IMR-90 (cell line): ENCODE measurements at places on chromosomes 6 and 20.
A peak's percentile ranks its signal among the peaks of the same experiment; 100 is the strongest.

- no peak for DNase-seq
These were observed 37.7 kb downstream of the MDFI start for GRCh38 chr6:41675992-41676391.

- no peak for DNase-seq
These were observed 998.0 kb upstream of the GJE1 start for GRCh38 chr6:141134723-141135122.

DNA sequence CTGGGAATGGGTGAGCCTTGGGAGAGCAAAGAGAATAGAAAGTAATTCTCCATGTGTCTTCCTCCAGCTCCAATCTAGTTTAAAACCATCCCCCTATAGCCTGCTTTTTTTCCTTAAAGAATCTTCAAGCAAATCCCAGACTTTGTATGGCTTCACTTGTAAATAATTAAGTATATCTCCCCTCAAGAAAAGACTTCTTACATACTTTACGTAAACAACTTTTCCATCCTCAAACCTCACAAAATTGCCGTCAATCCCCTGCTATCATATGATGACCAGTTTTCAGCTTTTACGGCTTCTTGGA is 88.5 kb upstream of the PHACTR3 start:
- DNase-seq = no peak

DNA sequence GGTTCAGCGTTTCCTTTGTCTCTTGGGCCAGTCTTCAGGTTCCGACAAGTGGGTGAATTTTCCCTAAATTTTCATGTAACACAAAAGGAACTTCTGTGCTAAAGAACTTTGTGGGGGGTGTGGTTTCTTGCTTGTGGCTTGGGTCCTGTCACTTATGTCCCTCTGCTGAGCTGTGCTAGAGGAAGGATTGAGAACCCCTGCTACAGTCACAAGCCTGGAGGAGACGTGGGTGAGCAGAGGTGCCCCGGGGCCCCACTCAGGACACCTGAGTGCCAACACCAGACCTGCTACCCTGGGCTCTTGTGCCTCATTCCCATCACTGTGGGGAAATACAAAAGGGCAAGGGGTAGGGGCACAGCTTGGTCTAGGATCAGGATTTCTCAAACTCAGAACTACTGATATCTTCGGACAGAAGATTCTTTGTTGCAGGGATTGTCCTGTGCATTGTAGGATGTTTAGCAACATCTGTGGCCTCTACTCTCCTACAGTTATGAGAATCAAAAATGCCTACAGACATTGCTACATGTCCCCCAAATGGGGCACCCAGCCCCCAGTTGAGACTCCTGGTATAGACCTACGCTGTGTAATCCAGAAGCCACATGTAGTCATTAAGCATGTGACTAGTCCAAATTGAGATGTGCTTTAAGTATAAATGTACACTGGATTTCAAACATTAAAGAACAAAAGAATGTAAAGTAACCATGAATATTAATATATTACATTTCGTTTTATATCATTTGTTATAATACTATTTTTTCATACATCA is 128.7 kb downstream of the LY86 start:
- DNase-seq = no peak

DNA sequence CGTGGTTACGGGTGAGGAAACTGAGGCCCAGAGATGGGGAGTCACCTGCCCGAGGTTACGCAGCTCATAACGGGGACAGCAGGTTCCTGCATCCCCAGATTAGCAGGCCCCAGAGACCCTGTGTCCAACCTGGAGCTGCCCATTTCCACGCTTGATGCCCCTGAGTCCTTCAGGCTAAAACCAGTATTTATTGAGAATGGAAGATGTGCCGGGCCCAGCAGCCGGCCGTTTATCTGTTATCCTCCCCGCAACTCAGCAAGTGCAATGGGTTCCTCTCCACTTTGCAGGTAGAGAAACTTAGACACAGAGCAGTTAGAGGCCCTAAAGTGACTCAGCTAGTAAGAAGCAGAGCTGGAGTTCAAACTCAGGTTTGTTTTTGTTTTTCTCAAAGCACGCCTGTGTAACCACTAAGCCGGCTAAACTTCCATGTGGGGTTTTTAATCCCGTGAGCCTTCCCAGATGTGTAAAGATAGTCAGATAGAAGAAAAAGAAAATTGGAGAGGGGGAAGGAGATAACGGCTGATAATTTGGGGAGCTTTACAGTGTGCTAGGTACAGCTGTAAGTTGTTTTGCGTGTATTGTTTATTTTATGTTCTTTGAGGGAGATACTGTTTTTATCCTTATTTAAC is 775 bp downstream of the PFDN4 start:
- peak; percentile 63 for DNase-seq

DNA sequence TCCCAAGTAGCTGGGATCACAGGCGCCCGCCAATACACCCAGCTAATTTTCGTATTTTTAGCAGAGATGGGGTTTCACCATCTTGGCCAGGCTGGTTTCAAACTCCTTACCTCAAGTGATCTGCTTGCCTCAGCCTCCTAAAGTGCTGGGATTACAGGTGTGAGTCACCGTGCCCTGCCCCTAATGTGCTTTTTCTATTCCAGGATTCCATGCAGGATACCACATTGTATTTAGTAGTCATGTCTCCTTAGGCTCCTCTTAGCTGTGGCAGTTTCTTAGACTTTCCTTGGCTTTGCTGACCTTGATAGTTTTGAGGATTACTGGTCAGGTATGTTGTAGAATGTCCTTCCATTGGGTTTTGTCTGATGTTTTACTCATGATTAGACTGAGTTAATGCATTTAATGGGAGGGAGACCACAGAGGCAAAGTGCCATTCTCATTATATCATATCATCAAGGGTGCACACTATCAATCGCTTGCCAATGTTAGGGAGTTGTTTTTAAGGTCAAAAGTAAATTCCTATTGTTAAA is 39.6 kb upstream of the TNFAIP3 start:
- DNase-seq = no peak

GRCh38 chr6:131281471-131282270 is 146.4 kb downstream of the AKAP7 start:
- DNase-seq = peak; percentile 17

GRCh38 chr20:52972190-52972937 is at the start of gene TSHZ2:
TSHZ2 (plus strand) TSS chr20:52972358; CDS start chr20:52973294, 936 bp downstream.
- peak; percentile 1 for DNase-seq

GRCh38 chr6:3501826-3502500 is 45.1 kb upstream of the SLC22A23 start:
- no peak for DNase-seq

GRCh38 chr6:108836061-108836460 is 12.2 kb upstream of the ARMC2 start:
- DNase-seq = peak; percentile 86

DNA sequence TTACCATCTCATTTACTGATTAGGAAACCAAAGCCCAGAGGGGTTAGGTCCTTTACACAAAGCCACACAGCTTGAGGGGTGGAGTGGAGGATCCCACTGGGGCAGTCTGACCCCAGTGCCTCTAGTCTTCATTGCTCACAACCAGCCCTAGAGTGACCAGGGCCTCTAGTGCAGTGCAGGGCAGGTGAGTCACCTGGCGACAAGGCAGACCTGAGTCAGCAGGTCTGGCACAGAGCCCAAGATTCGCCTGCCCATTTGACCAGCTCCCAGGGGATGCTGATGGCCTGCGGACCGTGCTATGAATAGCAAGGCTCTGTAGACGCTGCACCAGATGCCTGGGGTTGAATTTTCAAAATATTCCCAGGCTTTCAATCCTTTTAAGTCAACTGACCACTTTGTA is 29.9 kb downstream of the CDH26 start:
- peak; percentile 11 for DNase-seq

DNA sequence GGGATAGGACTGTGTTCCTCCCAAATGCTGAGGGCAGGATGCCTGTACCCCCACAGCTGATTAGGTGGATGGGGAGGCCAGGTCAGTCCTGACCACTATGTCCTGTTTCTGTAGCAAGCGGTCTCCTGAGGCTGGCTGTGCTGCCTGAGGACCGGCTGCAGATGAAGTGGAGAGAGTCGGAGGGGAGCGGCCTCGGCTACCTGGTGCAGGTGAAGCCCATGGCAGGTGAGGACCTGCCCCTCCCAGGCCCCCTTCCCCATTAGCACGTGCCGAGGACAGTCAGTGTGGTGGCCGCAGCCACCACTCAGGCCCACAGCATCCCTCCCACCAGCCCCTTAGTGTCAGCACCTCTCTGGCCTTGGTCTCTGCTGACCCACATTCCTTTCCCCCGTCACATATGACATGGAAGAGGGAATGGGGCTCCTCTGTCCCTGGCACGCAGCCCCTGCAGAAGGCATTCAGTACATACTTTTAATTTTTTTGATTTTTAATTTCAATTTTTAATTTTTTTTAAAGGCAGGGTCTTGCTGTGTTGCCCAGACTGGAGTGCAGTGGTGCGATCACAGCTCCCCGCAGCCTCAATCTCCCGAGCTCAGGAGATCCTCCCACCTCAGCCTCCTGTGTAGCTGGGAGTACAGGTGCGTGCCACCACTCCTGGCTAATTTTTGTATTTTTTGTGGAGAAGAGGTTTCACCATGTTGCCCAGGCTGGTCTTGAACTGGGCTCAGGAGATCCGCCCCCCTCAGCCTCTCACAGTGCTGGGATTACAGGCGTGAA is 5.0 kb downstream of the COL20A1 start:
- DNase-seq = no peak

GRCh38 chr6:8780653-8781052 is 345.3 kb upstream of the SLC35B3 start:
- no peak for DNase-seq
